ENCODE measurements at places on chromosomes 7 and 10.

GRCh38 chr7:100372256-100372655 is 1.0 kb upstream of the PILRA start:
- peak; percentile 38 for DNase-seq

DNA sequence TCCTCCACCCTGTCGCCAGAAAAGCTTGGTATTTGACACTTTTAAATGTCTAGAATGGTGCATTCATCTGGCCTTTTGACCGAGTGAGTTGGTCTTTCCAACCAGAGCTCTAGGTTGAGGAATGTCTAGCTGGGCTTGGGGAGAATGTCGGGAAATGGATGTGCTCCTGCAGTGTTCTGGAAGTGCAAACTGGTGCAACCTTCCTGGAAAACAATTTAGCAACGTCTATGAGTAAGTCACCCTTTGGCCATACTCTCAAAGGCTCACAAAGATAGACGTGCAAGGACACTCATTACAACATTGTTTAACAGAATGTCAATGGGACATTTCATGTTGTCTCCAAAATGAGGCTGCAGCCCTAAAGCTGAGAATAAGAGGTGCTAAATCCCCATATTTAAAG is 12.2 kb upstream of the NMT2 start:
- no peak for DNase-seq

GRCh38 chr7:131045526-131045925 is 282.1 kb upstream of the MKLN1 start:
- no peak for DNase-seq

DNA sequence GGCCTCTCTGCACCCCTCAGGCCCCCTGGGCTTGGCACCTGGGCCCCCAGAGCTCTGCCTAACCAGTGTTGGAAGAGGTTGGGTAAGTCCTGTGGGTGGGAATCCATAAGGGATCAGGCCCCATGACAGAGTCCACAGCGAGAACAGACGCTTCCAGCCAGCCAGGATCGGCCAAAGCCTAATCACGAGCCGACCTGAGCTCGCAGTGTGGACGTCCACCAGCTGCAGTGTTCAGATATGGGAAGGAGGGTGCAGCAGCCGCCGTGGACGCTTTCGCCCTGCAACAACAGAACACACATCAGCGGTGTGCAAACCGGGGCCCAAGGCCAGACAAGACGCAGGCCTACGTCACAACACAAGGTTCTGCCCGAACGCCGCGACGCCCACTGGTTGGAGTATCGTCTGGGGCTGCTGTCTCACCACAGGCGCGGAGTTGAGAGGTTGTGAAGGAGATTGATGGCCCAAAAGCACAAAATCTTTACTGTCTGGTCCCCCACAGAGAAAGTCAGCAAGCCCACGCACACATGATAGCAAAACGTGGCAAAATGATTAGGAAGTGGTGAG is 102.1 kb downstream of the FOXL3 start:
- no peak for DNase-seq

DNA sequence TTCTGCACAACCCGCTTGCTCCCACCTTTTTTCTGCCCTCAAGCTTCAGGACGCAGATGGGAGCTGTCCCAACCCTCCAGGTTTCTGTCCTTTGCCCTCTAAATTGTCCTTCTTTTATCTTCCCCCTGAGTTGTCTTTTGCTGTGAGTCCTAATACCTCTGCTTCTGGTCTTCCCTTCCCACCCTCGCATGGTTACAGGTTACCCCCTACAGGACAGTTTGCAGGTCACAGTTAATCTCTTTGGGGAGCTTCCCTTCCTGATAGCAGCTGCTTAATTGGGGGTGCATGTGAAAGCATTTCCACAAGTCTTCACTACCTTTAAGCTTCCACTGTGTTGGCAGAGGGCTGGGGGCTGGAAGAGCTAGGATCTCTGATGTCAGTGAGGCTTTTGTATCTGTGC is 121.5 kb upstream of the CXCL12 start:
- DNase-seq = no peak

GRCh38 chr7:140384894-140385545 is 13.3 kb downstream of the SLC37A3 start:
- DNase-seq = no peak

DNA sequence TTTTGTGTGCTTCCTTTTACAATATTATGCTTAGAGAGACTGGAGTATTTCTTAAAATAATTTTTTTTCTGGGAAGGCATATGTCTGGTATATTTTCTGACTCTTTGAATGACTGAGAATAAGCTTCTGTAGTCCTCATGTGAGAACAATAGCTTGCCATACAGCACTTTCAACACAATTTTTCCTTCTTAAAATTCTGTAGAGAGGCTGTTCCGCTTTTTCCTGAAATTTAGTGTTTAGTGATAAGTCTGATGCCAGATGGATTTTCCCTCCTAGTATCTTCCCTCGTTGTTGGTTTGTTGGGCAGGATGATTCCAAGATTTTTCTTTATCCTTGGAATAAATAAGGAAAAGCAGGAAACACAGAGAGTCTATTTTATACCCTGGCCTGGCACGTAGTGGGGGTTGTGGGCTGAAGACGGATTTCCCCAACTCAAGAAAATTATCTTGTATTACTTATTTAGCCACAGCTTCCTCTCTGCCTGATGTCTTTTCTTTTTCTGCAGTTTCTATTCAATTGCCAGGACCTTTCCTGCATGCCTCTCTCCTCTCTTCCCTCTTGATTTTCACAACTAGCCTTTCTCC is 111.2 kb downstream of the AOAH start:
- no peak for DNase-seq

- DNase-seq = no peak
Observed at GRCh38 chr7:115779561-115779960, 251.0 kb downstream of the TFEC start.

DNA sequence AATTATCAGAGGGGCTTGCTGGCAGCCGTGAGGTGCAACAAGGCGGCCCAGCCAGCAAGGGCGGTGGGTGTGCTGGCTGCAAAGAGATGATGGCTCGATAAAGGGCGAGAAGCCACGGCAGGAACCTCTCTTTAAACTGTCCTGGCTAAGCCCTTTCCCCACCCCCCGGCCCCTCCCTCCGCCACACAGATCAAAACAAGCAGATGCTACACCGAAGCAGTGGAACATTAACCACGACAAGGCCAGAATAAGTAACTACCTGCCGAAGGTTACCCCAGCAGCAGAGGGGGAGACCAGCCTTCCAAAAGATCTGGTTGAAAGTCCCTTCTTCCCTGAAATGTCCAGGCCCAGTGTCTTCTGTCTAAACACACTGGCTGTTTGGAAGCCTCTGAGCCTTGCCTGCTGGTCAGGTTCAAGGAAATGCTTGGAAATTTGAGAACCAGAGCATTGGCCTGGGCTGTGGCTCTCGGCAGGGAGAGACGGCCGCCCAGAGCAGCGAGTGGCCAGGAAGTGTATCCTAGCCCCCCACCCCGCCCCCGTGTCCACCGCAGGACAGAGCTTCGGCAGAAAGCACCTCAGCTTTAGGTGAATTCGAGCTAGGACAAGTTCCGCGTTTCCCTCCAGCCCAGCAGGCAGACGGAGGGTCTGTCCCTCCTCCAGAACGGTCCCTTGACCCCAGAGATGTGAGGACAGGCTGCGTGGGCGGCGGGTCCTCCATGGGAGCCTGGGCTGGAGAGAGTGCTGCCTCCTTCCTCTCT is 2.1 kb downstream of the FAM20C start:
- DNase-seq = no peak

DNA sequence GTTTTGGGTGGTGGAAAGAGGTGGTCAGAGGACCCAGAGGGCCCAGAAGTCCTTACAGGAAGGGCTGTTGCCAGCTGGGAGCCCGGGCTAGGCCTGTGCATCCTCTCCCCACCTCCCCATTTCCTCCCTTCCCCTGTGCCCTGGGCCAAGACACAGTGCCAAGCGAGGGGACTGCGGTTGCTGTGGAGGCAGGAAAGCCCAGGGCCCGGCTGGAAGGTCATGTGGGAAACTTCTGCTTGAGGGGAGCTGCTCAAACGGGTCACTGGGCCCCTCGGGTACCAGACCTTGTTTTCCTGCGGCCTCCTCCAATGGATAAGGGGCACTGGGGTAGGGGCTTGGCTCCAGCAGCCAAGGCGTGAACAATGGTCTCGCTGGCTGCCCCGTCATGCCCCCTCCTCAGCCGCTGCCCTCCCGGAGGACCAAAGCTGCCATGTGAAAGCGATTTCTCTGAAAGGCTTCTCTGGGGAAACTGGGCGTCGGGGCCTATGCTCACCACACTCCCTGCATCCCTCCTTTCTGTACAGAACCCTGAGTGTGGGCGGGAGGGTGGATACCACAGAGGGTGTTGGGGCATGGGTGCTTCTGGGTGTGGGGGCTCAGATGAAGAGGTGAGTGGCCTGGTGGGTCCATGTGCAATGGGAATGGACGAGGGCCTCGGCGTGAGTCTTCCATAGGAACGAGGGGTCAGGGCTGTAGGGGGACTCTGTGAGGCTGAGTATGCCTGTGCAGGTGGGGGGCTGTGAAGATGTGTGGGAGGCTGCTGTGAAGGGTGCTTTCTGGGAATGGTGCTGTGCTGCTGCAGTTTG is 135.3 kb downstream of the PTPN20 start:
- DNase-seq = no peak

GRCh38 chr10:119315128-119316001 is 108.0 kb downstream of the GRK5 start:
- peak; percentile 86 for DNase-seq

DNA sequence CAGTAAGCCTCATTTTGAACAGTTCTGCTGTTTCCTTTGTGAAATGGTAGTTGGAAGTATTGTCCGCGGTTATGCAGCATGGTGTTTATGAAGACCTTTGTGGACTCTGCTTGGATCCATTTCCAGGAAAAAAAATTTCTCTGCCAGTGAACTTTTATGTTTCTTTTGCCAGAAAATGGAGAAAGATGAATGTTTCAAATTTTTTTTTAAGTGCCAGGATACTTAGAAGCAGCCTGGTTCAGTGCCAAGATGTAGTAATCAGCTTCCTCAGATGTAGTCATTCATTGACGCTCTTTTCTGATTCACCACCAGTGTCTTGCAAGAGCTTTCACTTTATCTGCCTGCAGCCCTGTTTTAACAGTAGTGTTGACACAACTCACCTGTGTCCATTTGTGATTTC is 258.2 kb downstream of the SDK1 start:
- no peak for DNase-seq

GRCh38 chr7:37993060-37993501 is 72.6 kb downstream of the EPDR1 start:
- no peak for DNase-seq

DNA sequence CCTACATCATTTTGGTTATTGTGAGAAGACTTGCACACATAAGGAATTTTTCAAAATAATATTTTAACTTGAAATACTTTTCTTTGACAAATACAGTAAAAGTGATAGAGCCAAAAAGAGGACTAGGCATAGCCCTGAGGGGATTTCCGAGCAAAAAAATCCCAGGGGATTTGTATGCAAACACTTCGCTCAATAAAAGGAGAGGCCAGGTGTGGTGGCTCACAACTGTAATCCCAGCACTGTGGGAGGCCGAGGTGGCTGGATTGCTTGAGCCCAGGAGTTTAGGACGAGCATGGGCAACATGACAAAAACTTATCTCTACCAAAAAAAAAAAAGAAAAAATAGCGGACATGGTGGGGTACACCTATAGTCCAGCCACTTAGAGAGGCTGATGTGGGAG is 193.0 kb downstream of the PCDH15 start:
- no peak for DNase-seq

DNA sequence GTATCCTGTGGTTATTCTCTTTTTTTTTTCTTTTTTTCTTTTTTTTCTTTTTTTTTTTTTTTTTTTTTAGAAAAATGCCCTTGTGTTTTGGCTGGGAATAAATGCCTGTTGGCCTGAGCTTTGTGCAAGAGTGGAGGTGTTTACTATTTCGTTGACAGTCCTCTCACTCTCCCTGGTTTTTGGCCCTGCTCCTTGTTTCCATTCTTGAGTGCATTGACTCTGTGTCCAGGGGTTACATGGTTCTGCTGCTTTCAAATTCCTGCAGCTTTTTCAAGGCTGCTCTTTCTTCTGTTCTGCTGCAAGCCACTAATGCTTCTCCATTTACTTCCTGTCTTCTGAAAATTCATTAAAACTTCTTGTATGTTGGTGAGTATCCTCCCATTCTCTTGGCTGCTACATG is 59.7 kb upstream of the TBX20 start:
- DNase-seq = no peak

GRCh38 chr10:28822719-28823464 is 145.6 kb downstream of the BAMBI start:
- no peak for DNase-seq

DNA sequence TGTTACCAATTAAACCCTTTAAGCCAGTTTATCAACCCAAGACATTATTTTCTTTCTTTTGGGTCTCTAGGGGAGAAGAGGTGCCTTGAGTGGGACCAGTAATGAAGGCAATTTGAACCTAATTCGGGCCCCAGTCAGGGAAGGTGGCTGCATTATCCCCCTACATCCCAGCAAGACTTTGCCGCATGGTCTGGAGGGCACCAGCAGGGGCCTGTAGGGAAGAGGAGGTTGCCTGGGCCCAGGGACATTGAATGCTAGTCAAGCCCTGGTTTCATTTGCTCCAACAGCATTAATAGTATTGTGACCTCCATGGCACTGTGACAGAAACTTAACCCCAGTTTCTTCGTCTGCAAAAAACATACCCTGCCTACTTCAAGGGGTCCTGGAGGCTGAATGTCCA is 108.8 kb downstream of the CUX1 start:
- no peak for DNase-seq

DNA sequence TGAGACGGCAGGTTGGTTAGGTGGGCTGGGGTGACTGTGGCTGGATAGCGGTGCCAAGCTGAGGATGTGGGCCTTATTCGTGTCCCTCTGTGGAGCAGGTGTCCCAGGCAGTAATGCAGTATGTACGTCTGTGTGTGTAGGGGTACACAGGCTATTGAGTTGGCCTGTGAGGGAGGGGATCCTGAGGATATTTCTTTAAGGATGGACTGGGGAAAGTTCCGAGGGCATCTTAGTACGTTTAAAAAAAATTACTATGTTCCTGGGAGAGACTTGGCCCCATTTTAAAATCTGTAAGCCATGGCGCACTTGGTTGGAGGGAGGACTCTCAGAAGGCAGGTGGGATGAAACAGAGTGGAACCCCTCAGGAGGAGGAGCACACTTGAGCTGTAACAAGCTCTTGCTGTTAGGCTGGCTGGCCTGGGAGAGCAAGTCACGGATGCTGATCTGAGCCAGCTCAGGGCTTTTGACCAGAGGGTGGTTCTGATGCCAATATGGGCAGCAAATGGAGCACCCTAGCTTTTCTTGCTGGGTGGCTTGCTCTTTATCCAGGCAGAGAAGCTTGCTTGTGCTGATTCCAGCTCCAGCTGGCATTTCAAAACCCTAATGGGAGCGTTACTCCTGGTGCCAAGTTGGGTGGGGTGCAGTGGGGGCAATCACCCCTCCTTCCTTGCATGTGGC is 765 bp downstream of the WBP1L start:
- peak; percentile 16 for DNase-seq

- no peak for DNase-seq
Observed at GRCh38 chr7:55303220-55303619, 61.9 kb upstream of the LANCL2 start.

DNA sequence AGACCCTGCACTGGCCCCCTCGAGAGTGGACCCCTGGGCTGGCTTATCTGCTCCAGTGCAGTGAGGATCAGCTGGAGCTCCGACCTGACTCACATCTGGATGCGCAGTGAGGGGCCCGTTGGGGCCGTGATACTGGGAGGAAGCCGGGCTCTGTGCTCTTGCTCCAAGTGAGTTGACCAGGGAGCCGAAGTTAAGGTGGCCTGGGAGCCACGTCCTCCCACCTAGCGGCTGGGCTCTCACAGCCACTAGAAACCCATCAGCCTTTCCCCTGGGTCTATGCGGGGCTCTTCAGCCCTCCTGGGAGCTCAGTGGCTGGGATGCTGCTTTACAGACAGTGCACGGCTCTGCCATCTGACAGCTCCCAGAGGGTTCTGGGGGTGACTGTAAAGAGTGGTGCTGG is 9.1 kb downstream of the ALKBH4 start:
- DNase-seq = no peak

All from activated CD4-positive, alpha-beta T cell treated with anti-CD3 and anti-CD28 coated beads, Interleukin-2, amount 50 U/mL, for 16 hours (primary cell).